ENCODE measurements at places on chromosomes 2 and 18. TPM values are rescaled to one million over a fixed set of nuclear protein-coding genes. Genes with fewer than 3 reads are reported as not detected.

Gene BOD1L2
- total RNA-seq, result not detected

Gene PROKR1
- under 0.01 TPM for total RNA-seq

Gene SULT1C4
- total RNA-seq, result not detected

Gene LRRTM4
- total RNA-seq, result not detected

Gene TTR
- total RNA-seq, result not detected

Gene TACR1
- not detected for total RNA-seq

Gene REG1B
- total RNA-seq, result not detected

Gene POTEC
- total RNA-seq, result not detected

Gene DES
- total RNA-seq, result not detected

Gene HOXD13
- total RNA-seq, result not detected

Gene AMER3
- not detected for total RNA-seq

Gene MC5R
- not detected for total RNA-seq

Gene PRSS56
- total RNA-seq, result not detected

Gene ZSCAN30
- total RNA-seq, result 14.8 TPM
